ENCODE measurements at places on chromosomes 7 and 10. TPM values are rescaled to one million over a fixed set of nuclear protein-coding genes. Genes with fewer than 3 reads are reported as not detected.
A peak's percentile ranks its signal among the peaks of the same experiment; 100 is the strongest.

DNA sequence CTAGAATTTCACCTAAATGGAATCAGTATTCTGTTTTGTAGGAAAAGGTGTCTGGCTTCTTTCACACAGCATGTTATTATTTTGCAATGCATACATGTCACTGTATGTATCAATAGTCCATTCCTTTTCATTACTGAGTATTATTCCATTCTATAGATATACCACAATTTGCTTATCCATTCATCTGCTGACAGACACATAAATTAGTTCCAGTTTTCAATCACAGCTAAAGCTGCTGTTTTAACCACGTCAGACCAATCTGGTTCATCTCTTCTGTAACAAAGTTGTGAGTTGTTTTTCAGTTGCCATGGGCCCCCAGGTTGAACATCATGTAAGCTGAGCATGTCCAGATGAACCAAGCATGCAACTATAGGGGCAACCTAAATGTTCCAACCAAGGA lies 282.1 kb upstream of the MKLN1 start:
- DNase-seq: no peak

GRCh38 chr7:157555313-157555712 lies 218.5 kb downstream of the DNAJB6 start:
- peak; percentile 90 for DNase-seq

GRCh38 chr7:47453093-47454061 lies 128.5 kb downstream of the TNS3 start:
- DNase-seq: peak; percentile 100

Gene TSPAN12
- total RNA-seq: 2.3 TPM

Gene OR2A12
- not detected for total RNA-seq
